Activated T-helper 1 cell treated with anti-CD3 and anti-CD28 coated beads, Interleukin-12 subunit alpha, Interleukin-12 subunit beta, Interleukin-2, Interleukin-4 antibody, amounts not matched to agents 30 ng/mL and 10 ng/mL and 1 ng/mL, durations not matched to agents 14 hours and 24 hours and 36 hours (primary cell): ENCODE measurements at places on chromosomes 1 and 21. TPM values are rescaled to one million over a fixed set of nuclear protein-coding genes. Genes with fewer than 3 reads are reported as not detected.

The SLC35F3 gene
- total RNA-seq: 7.9 and 8.2 TPM in 2 replicates

DNA sequence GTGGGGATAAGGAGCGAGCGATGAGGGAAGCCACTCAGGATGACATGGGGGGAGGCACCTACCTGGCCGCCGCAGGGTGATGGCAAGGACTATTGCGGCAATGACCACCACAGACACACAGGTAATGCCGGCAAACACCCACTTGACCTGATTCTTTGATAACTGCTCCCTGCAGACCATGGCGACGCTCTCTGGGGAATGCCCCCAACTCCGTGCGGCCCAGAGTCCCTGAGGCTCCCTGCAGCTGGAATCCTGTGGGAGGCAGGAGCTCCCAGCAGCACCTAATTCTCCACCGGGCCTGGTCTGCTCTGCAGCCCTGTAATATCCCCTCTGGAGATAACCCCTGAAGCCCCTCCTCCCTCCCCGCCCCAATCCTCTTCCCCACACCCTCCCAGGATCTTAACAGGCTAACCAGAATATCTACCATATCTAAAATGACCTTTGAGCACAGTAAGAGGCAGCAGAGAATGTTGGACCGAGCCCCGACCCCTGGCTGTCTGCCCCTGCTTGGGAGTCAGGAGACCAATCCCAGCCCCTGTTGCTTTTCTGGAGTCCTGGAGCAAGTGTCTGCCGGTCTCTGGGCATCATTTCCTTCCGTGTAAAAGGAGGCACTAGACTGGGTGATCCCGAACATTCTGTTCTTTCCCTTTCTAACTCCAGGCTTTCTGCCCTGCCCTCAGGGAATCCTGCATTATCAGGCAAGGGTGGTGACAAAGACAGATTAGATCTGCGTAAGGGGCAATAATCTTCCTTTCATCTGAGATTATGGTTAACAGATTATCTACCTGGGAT, at the start of gene FAM151A:
Gene FAM151A, minus strand, starts transcription at position 310 of the 792 bp plus-strand sequence. Its CDS starts 130 bp downstream, at position 180.
- no peaks in the 10 kb centered on the region for H3K36me3 ChIP-seq
- no peak within 1 kb of the TSS for H3K27ac ChIP-seq
- H3K27me3 ChIP-seq: peaks cover 3% of the 10 kb centered on the region
- DNase-seq: no peak
- H3K4me3 ChIP-seq: no peak within 1 kb of the TSS

- H3K4me1 ChIP-seq: peaks cover 39% of the 10 kb centered on the region
- H3K4me3 ChIP-seq: no peak overlapping the region
- peak overlapping the region; percentile 9 for H3K27ac ChIP-seq
- H3K27me3 ChIP-seq: no peaks in the 10 kb centered on the region
Observed at GRCh38 chr1:89005286-89006151, 13.1 kb upstream of the KYAT3 start.

GRCh38 chr1:87474098-87474497, 145.4 kb downstream of the LMO4 start:
- no peaks in the 10 kb centered on the region for H3K36me3 ChIP-seq
- no peak overlapping the region for H3K27ac ChIP-seq
- no peaks in the 10 kb centered on the region for H3K4me1 ChIP-seq
- peaks cover 12% of the 10 kb centered on the region for H3K27me3 ChIP-seq
- DNase-seq: no peak

The BMP8A gene
- not detected in 2 replicates for total RNA-seq

The TMEM82 gene
- not detected in 2 replicates for total RNA-seq

The TRNP1 gene
- total RNA-seq: 2.0 TPM in 2 replicates
